ENCODE measurements at places on chromosomes 3 and 15. TPM values are rescaled to one million over a fixed set of nuclear protein-coding genes. Genes with fewer than 3 reads are reported as not detected.

The IGF1R gene
- 33.6 TPM for total RNA-seq

The BNC1 gene
- 98.3 TPM for total RNA-seq

The KY gene
- total RNA-seq: not detected

The GOLGA8F gene
- total RNA-seq: not detected

The SHF gene
- 0.38 TPM for total RNA-seq

The CDHR4 gene
- total RNA-seq: not detected

The NRROS gene
- total RNA-seq: under 0.01 TPM

The ISLR gene
- 0.08 TPM for total RNA-seq

The ATP13A5 gene
- not detected for total RNA-seq

The PLSCR5 gene
- not detected for total RNA-seq

The ISL2 gene
- 0.11 TPM for total RNA-seq

The SPATA12 gene
- total RNA-seq: not detected

The AQP9 gene
- 0.08 TPM for total RNA-seq

The ARNT2 gene
- total RNA-seq: 0.11 TPM

The KNG1 gene
- total RNA-seq: not detected

The PIGBOS1 gene
- total RNA-seq: 27.6 TPM

The ACAN gene
- total RNA-seq: not detected

The POLR2M gene
- total RNA-seq: 27.5 TPM

The HIGD2B gene
- not detected for total RNA-seq

The AADACL2 gene
- not detected for total RNA-seq

The ZNF619 gene
- total RNA-seq: 2.5 TPM

The LYZL4 gene
- not detected for total RNA-seq

The PAQR5 gene
- 0.11 TPM for total RNA-seq

The CHST13 gene
- total RNA-seq: not detected

The CIDEC gene
- total RNA-seq: not detected

The CCDC39 gene
- not detected for total RNA-seq

The GNAT1 gene
- not detected for total RNA-seq

The RASL12 gene
- not detected for total RNA-seq

The MUC4 gene
- not detected for total RNA-seq

The SAMMSON gene
- total RNA-seq: not detected

The TGM5 gene
- total RNA-seq: 0.16 TPM

The TMCO5A gene
- total RNA-seq: not detected

The RAB5A gene
- total RNA-seq: 39.5 TPM

The GP9 gene
- total RNA-seq: not detected

The CCR3 gene
- total RNA-seq: not detected

The CPLX3 gene
- total RNA-seq: not detected

All from hair follicular keratinocyte (primary cell).